Heart right ventricle (tissue), 16 donors: ENCODE measurements at places on chromosomes 1 and 21. TPM values are rescaled to one million over a fixed set of nuclear protein-coding genes. Genes with fewer than 3 reads are reported as not detected.

DNA sequence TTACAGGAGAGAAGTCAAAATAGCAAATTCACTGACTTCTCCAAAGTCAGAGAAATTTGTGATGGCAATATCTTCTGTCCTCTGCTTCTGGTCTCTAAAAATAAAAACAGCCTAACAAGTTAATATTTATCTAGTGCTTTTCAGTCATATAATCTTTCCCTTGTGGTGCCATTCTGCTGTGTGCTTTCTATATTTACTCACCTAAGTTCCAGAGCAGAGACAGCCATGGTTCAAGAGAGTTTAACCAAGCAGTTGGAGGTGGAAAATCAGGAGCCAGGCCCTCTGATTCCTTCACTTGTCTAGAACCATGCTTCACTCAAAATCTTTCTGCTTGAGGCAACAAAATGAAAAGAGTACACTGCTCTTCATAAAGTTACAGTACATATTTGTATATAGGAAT, 39.3 kb downstream of the BRINP2 start:
- no peak overlapping the region for H3K4me3 ChIP-seq
- H3K27ac ChIP-seq: no peak overlapping the region
- DNase-seq: no peak

GRCh38 chr1:176462674-176463378, at the start of gene PAPPA2:
PAPPA2 (plus strand) TSS chr1:176463175; CDS start chr1:176556323, 93,148 bp downstream.
- H3K4me3 ChIP-seq: no peak within 1 kb of the TSS
- no peak for DNase-seq
- no peaks in the 10 kb centered on the region for H3K36me3 ChIP-seq
- no peak within 1 kb of the TSS for H3K27ac ChIP-seq
- H3K27me3 ChIP-seq: no peaks in the 10 kb centered on the region

DNA sequence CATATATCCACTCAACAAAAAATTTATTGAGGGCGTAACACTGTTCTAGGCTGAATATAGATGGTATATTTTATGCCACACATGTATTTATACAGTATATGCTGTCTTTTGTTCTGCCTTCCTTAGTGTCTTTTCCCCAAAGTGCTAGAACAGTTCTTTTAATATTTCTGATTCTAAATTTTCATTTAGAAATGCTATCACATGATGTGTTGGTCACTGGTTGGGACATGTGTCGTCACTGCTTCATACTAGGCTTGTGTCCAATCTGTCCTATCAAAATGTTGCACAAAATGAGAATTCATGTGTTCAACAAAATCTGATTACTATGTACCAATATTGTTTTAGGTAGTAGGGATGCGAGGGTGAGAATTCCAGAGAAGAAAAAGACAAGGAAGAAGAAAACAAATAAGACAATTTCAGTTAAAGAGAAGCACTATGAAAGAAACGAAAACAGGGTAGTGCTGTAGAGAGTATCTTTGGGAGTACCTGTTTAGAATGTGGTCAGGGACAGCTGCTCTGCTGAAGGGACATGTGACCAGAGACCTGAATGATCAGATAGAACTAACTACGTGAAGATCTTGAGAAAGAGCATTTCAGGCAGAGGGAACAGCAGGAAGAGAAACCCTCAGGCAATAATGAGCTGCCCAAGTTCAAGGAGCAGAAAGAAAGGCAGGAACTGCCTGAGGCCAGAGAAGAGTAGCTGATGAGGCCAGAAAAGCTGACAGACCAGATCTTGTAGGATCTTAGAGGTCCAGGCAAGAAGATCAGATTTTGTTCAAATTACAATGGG, 1.3 kb downstream of the KMO start:
- no peaks in the 10 kb centered on the region for H3K36me3 ChIP-seq
- no peaks in the 10 kb centered on the region for H3K4me1 ChIP-seq
- no peak overlapping the region for H3K27ac ChIP-seq
- no peak overlapping the region for H3K4me3 ChIP-seq
- DNase-seq: no peak
- peaks cover 5% of the 10 kb centered on the region for H3K27me3 ChIP-seq

The PAPPA2 gene
- total RNA-seq: 0.30 TPM

The HSPB7 gene
- 5,391 TPM for total RNA-seq

The XCL2 gene
- 0.54 TPM for total RNA-seq

DNA sequence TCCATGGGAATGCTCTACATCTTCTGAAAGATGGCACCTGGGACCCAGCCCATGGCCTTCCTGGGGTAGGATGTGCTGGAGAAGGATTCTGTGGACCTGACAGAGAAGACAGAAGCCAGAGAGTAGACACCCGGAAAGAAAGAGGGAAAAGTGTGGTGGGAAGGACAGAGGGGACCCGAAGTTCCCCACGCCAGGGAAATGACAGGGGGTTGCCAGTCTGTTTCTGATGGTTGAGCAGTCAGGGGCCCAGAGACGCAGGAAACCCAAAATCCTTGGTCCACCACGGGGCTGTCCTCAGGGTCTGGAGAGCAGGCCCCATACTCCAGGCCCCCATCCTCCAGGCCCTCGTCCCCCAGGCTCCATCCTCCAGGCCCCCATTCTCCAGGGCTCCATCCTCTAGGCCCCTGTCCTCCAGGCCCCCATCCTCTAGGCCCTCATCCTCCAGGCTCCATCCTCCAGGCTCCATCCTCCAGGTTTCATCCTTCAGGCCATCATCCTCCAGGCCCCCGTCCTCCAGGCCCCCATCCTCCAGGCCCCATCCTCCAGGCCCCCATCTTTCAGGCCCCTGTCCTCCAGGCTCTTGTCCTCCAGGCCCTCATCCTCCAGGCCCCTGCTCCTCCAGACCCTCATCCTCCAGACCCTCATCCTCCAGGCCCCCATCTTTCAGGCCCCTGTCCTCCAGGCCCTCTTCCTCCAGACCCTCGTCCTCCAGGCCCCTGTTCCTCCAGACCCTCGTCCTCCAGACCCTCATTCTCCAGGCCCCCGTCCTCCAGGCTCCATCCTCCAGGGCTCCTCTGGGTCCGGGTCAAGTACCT, 1.0 kb upstream of the TFF2 start:
- H3K36me3 ChIP-seq: no peaks in the 10 kb centered on the region
- no peak overlapping the region for H3K4me3 ChIP-seq
- no peaks in the 10 kb centered on the region for H3K27me3 ChIP-seq
- no peaks in the 10 kb centered on the region for H3K4me1 ChIP-seq

DNA sequence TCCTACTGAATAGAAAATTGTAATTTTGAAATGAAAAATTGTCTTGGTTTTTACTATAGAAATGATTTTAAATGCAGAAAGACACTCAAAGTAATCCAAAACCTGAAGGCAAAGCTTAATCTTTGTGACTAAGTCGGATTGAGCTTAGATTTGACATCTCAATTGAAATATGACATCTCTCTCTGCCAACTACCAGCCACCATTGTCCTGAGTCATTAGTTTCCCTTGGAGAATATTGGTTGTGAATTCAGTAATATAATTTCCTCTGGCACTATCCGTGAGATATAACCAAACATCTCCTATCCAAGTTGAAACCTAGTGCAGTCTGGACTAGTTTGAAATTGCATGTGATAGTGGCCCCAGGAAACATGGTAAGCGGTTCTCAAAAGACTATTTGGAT, 37.1 kb downstream of the PLA2G4A start:
- H3K4me1 ChIP-seq: no peaks in the 10 kb centered on the region
- H3K4me3 ChIP-seq: no peak overlapping the region
- no peaks in the 10 kb centered on the region for H3K27me3 ChIP-seq
- no peak overlapping the region for H3K27ac ChIP-seq
- no peak for DNase-seq

- no peaks in the 10 kb centered on the region for H3K27me3 ChIP-seq
- no peak for DNase-seq
- no peak overlapping the region for H3K4me3 ChIP-seq
- H3K27ac ChIP-seq: no peak overlapping the region
Measured at GRCh38 chr1:211372463-211372862, 45.8 kb downstream of the TRAF5 start.

DNA sequence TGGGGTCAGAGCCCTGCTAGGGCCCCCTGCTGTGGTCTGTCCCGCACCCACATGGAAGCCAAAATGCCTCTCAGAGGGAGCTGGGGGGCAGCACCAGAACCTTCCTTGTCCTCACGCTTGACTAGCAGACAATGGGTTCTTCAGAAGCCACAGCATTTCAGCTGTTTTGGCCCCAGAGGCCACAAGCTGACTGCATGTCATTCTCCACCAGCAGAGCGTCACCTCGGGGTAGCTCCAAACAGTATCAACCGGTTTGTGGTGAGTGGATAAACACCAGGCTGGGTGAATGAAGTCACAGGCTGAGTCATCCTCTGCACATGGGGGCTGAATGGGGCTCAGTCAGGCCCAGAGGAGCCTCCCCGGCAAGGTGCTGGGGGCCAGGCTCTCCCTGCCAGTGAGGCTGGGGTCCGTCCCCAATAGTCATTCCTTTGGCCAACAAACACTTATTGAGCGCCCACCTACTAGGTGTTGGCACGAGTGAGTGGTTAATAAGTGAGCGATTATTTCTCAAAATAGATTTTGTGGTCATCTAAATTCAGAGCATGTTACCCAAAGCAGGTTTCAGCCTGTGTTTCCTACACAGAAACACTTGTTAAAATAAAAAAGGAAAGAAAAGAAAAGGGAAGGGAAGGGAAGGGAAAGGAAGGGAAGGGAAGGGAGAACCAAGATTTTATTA, 9.1 kb downstream of the OLIG1 start:
- DNase-seq: no peak
- no peak overlapping the region for H3K4me3 ChIP-seq

The CALML6 gene
- total RNA-seq: not detected

- H3K27me3 ChIP-seq: no peaks in the 10 kb centered on the region
- H3K36me3 ChIP-seq: no peaks in the 10 kb centered on the region
- H3K27ac ChIP-seq: no peak overlapping the region
- H3K4me1 ChIP-seq: no peaks in the 10 kb centered on the region
- H3K4me3 ChIP-seq: no peak overlapping the region
Measured at GRCh38 chr1:179925922-179926849, 28.4 kb upstream of the CEP350 start.

GRCh38 chr1:93414749-93415148, 33.2 kb upstream of the FNBP1L start:
- H3K27me3 ChIP-seq: no peaks in the 10 kb centered on the region
- peak overlapping the region; percentile 47 for H3K27ac ChIP-seq
- no peak for DNase-seq
- no peaks in the 10 kb centered on the region for H3K4me1 ChIP-seq

The FAAH gene
- total RNA-seq: 1.8 TPM

DNA sequence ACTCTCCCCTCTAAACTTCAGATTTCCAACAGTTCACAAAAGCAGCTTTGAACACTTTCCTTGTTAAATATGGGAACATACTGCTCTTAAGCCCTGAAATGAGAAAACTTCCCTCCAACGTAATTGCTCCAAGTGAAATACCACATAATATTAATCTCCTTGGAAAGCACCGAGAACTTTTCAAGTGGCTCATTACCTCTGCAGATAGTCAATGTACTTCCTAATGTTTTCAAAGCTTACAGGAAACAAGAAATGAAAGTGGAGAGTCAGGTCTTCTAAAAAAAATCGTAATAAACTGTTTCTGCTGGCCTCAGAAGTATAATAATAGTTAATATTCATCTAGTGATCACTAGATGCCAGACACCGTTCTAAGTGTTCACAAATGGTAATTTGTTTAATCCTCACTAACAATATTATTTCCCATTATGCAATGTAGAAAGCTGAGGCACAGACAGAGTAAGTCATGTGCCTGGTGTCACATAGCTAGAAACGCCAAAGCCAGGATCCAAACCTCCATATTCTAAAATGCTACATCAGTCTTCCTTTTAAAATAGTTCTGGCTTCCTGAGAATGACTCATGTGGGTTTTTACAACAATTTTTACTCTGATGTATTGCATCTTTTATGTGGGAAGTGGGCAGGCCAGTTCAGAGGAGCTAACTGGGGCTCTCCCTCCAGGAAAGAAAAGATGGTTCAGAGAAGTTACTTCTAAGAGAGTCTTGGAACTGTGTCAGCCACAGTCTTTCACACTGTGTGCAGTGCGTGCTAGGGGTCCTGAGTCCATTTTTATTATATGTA, 177.2 kb downstream of the PLPPR4 start:
- no peaks in the 10 kb centered on the region for H3K36me3 ChIP-seq
- no peaks in the 10 kb centered on the region for H3K27me3 ChIP-seq
- H3K4me3 ChIP-seq: no peak overlapping the region
- no peaks in the 10 kb centered on the region for H3K4me1 ChIP-seq
- H3K27ac ChIP-seq: no peak overlapping the region

GRCh38 chr1:244050835-244051444, at the start of gene ZBTB18:
ZBTB18 (plus strand) TSS chr1:244051283; CDS start chr1:244051432, 149 bp downstream.
- peaks cover 23% of the 10 kb centered on the region for H3K36me3 ChIP-seq
- H3K27ac ChIP-seq: no peak within 1 kb of the TSS
- no peak for DNase-seq

DNA sequence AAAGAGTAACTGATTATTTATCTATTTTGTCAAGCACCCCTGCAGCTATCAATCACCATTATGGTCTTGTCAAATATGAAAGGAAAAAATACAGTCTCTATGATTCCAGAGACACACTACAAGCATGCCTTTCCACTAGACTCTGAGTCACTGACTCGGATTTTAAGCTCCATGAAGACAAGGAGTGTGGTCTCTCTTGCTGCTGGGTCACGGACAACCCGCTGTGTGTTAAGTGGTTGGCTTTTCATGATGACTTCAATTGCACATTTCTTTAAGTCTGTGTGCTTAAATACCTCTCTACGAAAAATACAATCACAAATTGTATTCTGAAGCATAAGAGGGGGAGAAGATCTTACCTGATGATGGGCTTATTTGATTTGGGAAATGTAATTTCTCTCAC, 14.0 kb upstream of the GNG4 start:
- H3K27me3 ChIP-seq: no peaks in the 10 kb centered on the region
- H3K4me3 ChIP-seq: no peak overlapping the region
- no peak overlapping the region for H3K27ac ChIP-seq
- no peaks in the 10 kb centered on the region for H3K4me1 ChIP-seq
- no peak for DNase-seq
